ENCODE measurements at places on chromosomes 4 and X.

DNA sequence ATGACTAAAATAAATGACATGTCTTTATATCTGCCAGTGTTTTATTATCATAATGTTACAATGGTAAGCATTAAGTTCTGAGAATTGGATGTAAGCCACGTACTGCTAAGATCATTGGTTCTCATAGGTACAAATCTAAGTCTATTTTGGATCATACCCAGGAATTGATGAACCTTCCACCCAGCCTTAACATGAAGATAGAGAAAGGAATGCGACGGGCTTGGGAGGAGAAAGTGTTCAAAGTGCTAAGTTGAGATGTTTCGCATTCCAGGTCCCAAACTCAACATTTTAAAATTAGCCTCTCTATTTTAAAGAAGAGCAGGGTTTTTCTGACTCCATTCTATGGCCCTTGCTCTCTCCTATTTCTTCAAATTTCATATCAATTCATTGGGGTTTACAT is 54.9 kb upstream of the FRAS1 start:
- DNase-seq, result no peak

GRCh38 chrX:136047969-136048368 is 62.7 kb downstream of the SLC9A6 start:
- no peak for DNase-seq

GRCh38 chrX:104118765-104119164 is 6.4 kb downstream of the ZCCHC18 start:
- no peak for DNase-seq

DNA sequence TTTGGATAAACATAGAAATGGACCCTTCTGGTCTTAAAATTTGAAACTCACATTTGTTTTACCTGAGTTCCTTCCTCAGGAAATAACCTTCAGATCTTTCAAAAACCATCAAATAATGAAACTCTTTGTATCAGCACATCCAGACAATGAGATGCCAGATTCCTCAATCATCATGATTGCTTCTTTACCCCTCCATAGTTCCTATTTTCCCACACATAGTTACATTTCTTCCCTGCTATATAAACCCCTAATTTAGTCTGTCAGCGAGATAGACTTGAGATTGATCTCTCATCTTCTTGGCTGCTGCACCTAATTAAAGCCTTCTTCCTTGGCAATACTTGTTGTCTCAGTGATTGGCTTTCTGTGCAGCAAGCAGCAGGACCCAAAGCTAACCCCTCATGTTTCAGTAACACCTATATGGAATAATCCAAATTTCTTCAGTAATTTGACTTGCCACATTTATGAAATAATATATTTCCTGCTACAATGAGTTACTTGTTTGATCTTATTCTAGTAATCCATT is 83.9 kb upstream of the BANK1 start:
- DNase-seq, result no peak

GRCh38 chr4:42359711-42360110 is 37.6 kb upstream of the SHISA3 start:
- DNase-seq, result no peak
